ENCODE measurements at places on chromosomes 6 and 20.

DNA sequence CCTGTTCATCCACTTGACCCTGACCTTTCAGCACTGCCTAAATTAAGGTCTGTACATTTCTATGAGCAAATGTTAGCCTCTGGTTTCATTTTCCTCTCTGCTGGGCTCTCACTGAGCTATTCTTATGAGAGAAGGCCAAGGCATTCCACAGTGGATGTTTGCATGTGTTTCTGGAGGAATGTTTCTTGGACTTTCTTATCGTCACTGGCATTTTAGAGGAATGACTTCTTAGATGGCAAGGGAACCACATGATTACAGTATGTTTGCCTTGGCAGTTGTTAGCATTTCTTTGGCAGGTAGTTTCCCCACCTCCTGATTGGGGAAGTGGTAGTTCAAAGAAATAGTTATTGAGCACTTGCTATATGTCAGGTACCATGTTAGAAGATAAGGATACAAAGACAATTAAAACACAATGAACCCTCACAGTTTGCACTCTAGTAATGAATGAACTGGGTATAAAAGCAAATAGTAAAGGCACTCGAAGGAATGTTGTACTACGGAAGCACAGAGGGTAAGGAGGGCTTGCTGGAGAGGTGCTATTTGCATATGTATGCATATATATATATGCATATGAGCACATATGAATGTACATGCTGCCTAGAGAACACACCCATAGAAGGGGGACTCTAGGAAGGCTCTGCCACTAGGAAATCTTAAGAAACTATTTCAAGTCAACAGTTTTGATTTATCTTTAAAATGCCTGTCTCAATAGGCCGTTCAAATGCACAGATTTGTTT, 307.4 kb downstream of the EYA4 start:
- DNase-seq: no peak

- DNase-seq: no peak
Observed at GRCh38 chr6:5248302-5249098, 12.2 kb downstream of the LYRM4 start.

DNA sequence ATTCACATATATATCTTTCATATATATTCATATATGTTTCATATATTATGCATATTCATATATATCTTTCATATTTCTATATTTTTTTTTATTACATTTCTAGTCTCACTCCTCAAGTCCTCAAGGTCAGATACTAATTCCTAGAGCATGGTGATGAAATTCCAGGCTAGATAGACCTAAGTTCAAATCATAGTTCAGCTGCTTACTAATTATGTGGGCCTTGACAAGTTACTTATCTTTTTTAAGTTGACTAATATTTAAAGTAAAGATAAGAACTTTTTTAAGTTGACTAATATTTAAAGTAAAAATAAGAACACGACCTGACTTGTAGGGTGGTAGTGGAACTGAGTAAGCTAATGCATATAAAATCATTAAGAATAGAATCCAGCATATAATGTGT, 495.6 kb upstream of the MAN1A1 start:
- no peak for DNase-seq

DNA sequence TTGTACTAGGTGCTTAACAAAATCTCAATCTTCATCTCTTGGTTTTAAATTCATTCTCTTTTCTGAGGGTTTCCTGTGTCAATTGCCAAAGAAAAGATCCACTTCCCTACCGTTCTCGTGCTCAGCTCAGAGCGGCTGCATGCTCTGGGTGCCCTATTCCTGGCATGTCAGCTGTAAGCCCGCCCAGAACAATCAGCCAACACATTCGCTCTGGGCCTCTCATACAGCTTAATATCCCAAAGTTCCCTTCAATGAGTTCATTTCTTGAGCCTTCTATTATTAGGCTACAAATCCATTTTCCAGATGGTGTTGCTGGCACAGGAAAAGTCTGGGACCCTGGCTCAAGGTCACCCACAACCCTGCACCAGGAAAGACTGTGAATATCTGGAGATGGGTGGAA, 24.3 kb upstream of the LRFN2 start:
- no peak for DNase-seq

GRCh38 chr6:150145830-150146229, 3.0 kb downstream of the PPP1R14C start:
- no peak for DNase-seq

DNA sequence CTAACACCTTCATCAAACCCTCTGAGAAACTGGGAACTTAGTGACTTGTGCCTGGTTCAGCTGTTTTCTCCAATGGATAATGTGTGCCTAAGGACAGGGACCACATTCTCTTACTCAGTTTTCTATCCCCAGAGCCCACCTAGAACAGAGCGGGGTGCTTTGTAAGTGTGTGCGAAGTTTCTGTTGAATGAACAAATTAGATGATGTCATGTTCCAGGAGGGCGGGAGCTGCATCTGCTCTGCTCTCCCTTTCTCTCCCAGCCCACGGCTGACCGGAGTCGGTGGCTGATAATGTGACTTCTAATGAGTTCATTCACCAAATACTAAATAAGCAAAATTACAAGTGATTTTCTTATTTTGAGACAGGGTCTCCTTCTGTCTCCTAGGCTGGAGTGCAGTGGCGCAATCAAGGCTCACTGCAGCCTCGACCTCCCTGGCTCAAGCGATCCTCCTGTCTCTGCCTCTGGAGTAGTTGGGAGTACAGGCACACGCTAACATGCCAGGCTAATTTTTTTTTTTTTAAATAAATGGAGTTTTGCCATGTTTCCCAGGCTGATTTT, 60.7 kb upstream of the FNDC1 start:
- no peak for DNase-seq

- DNase-seq: no peak
Observed at GRCh38 chr20:1877609-1878200, 17.5 kb upstream of the SIRPA start.

GRCh38 chr20:57075603-57076002, 190.8 kb downstream of the BMP7 start:
- no peak for DNase-seq

GRCh38 chr20:18197382-18198070, 59.9 kb downstream of the KAT14 start:
- DNase-seq: no peak

- DNase-seq: no peak
Observed at GRCh38 chr20:36856691-36857635, 19.0 kb upstream of the TLDC2 start.

GRCh38 chr6:152705327-152705726, 7.6 kb downstream of the MYCT1 start:
- DNase-seq: no peak

GRCh38 chr20:52965380-52965779, 6.8 kb upstream of the TSHZ2 start:
- DNase-seq: no peak

DNA sequence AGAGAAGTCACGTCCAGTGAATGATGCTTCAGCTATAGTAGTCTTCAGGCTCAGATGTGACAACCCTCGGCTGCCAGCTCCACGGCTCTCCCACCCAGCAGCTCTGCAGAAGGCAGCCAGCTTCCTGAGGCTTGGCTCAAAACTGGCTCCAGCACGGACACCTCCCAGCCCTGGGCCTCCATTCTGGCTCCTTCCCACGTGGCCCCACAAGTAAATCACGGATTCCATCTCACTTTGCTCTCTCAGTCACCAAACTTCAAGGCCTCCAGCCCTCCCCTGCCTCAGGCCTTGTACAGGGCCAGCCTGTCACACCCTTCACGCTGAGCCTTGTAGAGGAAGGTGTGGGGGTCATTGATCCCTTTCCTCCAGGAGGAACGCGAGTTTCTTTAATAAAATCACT, 55.8 kb downstream of the GTF2H5 start:
- no peak for DNase-seq

- no peak for DNase-seq
Observed at GRCh38 chr20:48821261-48821920, 6.4 kb downstream of the PREX1 start.

DNA sequence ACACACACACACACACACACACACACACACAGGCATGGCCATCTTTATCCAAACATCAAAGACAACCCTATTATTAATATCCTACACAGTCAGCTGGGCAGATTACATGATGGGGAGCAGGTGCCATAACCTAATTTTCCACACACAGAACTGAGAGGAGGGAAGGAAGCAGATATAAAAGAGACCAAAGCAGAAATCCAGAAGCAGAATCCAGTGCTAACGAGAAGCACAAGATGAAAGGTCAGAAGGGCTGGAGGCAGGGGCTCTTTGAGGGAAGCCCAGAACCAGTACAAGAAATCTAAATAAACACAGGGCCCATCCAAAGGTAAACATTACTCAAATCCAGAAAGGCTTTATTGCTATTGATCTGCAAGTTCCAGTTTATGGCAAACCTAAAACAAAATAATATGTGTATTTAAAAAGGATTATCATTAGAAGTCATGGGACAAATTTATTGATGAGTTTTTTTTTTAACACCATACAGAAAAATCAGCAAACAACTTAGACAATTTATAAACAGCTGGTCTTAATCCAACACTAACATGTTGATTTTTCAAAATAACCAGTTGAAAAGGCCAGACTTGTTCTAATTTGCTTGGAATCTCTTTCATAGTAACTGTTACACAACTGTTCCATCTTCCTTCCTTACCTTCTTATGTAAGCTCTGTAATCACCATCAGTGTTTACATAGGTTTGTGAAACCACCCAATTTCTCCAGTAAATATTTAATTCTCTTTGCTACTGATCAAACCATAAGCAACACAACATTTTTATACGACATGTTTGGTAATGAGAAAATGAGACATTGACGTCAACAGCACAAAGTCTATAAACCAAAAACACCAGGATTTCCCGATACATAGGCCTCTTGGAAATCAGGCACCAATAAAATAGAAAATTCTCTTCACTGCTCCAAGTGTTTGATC, 34.2 kb downstream of the SLC23A2 start:
- no peak for DNase-seq

DNA sequence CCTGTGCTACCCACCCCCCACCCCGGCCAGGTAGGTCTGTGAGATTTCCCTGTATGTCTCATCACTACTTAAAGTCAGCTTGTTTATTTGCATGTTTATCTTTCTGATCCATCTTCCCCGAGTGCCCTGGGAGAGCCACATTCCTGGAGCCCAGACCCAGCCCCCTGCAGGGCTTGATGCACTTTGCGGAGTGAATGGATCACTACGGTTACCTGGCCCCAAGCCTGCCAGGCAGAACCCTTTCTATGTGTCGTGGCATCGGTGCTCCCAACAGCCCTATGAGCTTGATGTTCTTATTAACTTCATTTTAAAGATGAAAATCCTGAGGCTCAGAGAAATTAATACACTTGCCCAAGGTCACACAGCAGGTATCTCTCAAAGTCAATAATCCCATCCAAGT, 13.6 kb upstream of the SLCO4A1 start:
- no peak for DNase-seq

DNA sequence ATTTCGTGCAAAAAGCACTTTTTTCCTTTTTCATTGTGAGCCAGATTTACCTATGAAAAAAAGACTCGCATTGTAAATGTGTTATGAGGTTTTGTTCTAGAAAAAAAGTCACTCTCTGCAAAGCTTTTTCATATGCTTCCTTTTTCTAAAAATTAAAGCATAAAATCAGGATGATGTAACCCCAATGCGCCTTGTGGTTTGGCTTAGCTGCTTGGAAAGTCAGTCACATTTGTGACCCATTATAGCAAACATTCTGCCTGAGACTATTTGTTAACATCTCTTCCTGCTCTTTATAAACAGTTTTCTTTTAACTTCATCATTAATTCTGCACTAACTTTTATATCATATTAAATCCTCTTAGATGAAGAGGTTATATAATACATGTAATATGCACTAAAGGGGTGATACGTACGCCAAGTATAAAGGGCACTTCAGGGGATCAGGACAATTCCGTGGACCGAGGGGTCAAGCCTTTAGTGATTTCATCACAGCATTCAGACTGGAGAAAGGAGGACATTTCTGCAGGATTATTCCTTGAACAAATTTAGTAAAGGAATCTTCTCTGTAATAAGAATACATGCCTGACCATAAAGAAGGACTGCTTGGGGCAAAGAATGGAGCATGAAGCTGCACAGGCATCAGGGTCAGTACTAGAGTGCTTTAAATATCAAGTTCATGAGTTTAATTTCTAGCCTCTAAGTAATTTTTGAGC, 48.1 kb upstream of the SMLR1 start:
- no peak for DNase-seq

GRCh38 chr6:158113802-158114201, 54.3 kb downstream of the SERAC1 start:
- no peak for DNase-seq

DNA sequence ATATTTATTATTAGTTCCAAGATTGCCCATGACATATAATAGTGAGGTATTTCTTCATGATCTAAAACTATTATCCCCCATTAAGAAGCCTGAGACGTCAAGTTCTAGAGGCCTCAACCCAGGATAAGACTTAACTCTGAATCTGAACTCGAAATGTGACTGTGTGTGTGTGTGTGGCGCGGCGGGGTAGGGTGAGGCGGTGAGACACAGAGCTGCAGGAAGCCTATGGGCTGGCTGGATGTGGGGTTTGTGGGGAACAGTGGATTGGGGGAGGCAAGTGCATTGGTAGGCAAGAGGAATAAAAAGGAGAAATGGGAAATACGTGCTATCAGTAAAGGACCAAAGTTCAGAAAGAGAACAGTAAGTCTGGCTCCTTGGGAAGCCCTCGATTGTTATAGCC, 66.5 kb upstream of the RNF146 start:
- DNase-seq: no peak

DNA sequence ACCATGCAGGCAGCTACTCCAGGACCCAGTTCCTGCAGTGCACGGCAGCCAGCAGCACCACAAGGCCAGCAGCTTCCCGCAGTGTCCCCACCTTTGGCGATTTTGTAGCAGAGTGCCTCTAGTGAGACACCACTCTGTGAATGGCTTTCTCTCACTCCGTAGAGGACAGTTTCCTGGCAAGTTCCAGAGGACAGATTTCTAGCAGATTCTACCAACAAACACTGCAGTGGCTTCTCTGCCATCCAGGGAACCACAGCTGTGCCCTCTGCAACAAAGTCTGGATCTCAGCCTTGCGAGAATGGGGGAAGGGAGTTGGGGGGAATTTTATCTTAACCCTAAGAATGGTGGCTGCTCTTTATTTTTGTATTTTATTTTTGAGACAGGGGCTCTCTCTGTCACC, 28.7 kb downstream of the SNHG17 start:
- DNase-seq: no peak

- DNase-seq: no peak
Observed at GRCh38 chr6:97059473-97059872, 134.9 kb downstream of the KLHL32 start.

DNA sequence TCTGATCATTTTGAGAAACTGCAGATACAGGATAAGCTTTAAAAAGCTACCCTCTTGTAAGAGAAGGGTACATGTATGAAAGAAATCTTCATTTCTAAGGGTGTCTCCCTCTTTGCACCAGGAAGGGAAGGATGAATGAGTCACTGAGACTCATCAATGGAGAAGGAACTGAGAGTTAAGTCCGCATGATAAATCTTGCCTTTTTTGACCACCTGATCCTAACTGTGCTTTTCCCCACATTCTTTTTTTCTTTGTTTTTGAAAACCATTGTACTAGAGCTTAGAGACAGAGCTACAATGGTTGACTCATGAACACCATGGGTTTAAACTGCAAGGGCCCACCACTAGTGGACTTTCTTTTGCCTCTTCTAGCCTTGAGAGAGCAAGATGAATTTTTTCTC, 353.0 kb upstream of the RGS17 start:
- DNase-seq: no peak

Data from NCI-H187 treated with DMSO at 0.1 percent for 48 hours (cell line).